Endothelial cell of umbilical vein (primary cell): ENCODE measurements at places on chromosomes 11 and 22. TPM values are rescaled to one million over a fixed set of nuclear protein-coding genes. Genes with fewer than 3 reads are reported as not detected.

MAPK12 gene
- 67.9 and 72.3 TPM in 2 replicates for total RNA-seq

RIBC2 gene
- 5.7 TPM in 2 replicates for total RNA-seq

SLC17A6 gene
- not detected in 2 replicates for total RNA-seq

SLC25A18 gene
- not detected in 2 replicates for total RNA-seq

NAALAD2 gene
- 1.1 and 1.8 TPM in 2 replicates for total RNA-seq

OR6A2 gene
- total RNA-seq = 0.27 and 0.46 TPM in 2 replicates
